Naive thymus-derived CD8-positive, alpha-beta T cell (primary cell): ENCODE measurements at places on chromosomes 6 and 20. TPM values are rescaled to one million over a fixed set of nuclear protein-coding genes. Genes with fewer than 3 reads are reported as not detected.

The PRDM13 gene
- polyA plus RNA-seq: not detected

DNA sequence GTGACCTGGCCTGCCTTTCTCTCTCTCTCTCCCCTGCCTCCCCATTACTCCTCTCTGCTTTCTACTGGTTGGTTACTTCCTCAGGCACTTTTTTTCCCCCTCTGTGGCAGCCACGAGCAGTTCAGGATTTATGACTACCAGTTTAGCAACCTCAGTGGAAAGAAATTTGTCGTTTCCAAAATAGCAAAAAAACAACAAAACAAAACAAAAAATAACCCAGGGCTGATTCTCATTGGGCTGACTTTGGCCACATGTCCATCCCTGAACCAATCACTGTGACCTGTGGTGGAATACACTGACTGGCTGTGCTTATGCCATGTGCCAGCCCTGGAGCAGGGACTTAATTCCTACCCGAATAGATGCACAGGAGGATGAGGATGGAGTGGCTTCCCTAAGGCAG, 137.4 kb downstream of the TFAP2C start:
- no peaks in the 10 kb centered on the region for H3K36me3 ChIP-seq
- no peaks in the 10 kb centered on the region for H3K27me3 ChIP-seq
- no peak overlapping the region for H3K4me3 ChIP-seq

GRCh38 chr20:1783245-1783644, 112.0 kb upstream of the SIRPA start:
- no peak for DNase-seq
- peaks cover 6% of the 10 kb centered on the region for H3K4me1 ChIP-seq
- H3K27ac ChIP-seq: no peak overlapping the region
- no peaks in the 10 kb centered on the region for H3K36me3 ChIP-seq
- peaks cover 52% of the 10 kb centered on the region for H3K27me3 ChIP-seq
- no peak overlapping the region for H3K4me3 ChIP-seq

DNA sequence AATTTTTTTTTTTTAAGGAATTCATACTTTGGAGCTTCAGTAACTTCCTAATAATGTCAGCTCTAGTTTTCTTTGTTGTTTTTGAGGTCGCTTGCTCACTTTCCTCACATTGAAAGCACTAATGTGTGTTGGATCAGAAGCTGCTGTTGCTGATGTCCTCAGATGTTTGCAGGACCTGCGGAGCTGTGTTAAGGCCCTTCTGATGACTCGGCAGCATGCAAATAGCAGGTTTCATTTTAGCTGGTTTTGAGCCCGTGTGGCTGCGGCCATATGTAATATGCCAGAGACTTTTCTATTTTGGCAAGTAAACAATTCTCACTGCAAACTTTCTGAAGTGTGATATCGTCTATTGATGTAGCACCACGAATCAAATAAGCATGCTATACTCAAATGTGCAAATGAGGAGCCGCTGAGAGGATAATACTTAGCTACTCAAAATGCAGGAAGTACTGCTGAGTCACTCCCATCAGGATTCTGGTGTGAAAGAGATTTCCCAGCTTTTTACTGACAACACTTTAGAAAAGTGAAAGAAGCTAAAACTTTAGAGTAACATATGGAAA, 187.8 kb downstream of the SASH1 start:
- no peak for DNase-seq
- peaks cover 2% of the 10 kb centered on the region for H3K4me1 ChIP-seq
- no peak overlapping the region for H3K4me3 ChIP-seq
- H3K27ac ChIP-seq: no peak overlapping the region
- H3K36me3 ChIP-seq: no peaks in the 10 kb centered on the region
- H3K27me3 ChIP-seq: no peaks in the 10 kb centered on the region

DNA sequence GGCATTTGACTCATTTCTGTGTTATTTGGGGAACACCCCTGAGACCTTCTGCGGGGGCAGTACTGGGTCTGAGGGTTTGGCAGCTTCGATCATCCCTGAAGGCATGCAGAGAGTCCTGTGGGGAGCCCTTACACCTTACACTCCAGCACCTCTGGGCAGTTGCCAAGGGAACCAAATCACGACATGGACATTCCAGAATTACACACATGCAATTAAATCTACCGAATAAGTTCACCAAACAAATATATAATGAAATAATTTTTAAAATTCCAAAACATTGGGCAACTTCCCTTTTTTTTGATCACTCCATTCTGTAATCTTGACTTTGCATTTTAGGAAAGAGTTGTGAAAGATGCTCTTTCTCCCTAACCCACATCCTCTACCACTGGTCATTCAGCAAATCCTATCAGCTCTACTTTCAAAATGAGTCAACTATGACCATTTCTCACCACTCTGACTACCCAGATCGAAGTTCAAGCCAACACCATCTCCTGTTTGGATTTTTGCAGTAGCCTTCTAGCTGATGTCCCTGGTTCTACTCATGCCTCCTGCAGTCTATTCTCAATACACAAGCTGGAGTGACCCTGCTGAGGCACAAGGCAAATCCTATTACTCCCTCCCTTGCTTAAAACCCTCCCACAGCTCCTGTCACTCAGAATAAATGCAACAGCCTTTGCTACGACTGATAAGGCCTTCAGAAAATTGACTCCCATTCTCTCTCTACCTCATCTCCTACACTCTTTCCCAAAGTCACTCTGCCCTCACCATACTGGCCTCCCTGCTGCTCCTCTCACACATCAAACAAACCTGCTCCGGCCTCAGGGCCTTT, 533.3 kb downstream of the HACE1 start:
- no peaks in the 10 kb centered on the region for H3K4me1 ChIP-seq
- H3K36me3 ChIP-seq: no peaks in the 10 kb centered on the region
- no peak overlapping the region for H3K27ac ChIP-seq
- no peak overlapping the region for H3K4me3 ChIP-seq

The RBBP8NL gene
- not detected for polyA plus RNA-seq

GRCh38 chr6:103522045-103522444, 1337.7 kb downstream of the HACE1 start:
- no peak overlapping the region for H3K27ac ChIP-seq
- no peak overlapping the region for H3K4me3 ChIP-seq
- DNase-seq: no peak
- no peaks in the 10 kb centered on the region for H3K36me3 ChIP-seq

DNA sequence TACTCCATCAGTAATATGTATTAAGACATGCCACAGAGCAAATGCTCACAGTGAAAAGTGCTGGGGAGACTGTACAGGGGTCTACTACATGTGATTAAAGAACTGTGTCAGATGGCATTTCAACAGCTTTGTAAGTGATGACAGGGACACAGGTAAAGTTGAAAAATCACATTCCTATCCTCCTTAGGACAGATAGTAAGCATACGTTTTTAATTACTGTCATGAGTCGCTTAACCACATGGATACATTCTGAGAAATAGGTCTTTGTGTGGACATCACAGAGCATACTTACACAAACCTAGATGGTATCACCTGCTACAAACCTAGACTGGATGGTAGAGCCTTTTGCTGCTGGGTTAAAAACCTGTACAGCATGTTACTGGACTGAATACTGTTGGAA, 645.8 kb upstream of the AGPAT4 start:
- no peaks in the 10 kb centered on the region for H3K36me3 ChIP-seq
- H3K4me3 ChIP-seq: no peak overlapping the region
- H3K27ac ChIP-seq: no peak overlapping the region
- DNase-seq: no peak
- H3K4me1 ChIP-seq: no peaks in the 10 kb centered on the region

DNA sequence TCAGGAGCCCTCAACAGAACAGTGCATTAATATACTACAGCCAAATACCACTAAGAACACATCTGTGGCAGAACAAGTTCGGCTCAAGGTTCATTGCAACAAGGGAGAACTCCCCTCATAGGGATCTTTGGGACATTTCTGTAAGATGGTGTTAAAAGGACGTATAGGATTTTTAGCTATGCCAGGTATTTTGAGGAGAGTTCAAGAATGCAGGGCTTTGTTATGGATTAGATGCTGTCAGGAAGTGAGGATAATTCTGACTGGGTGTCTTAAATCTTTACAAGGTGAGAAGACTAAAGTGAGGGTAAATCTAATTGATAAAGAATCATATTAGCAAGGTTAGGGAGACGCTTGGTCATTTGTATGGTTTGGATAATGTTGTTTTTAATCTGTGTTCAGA, 83.7 kb upstream of the AHI1 start:
- DNase-seq: no peak
- H3K4me1 ChIP-seq: no peaks in the 10 kb centered on the region
- no peak overlapping the region for H3K27ac ChIP-seq
- no peaks in the 10 kb centered on the region for H3K36me3 ChIP-seq

GRCh38 chr20:10637563-10637962, 36.2 kb downstream of the JAG1 start:
- H3K4me1 ChIP-seq: peaks cover 21% of the 10 kb centered on the region
- H3K27ac ChIP-seq: no peak overlapping the region
- no peak for DNase-seq

GRCh38 chr20:18377896-18378481, 88.8 kb downstream of the DZANK1 start:
- H3K27me3 ChIP-seq: no peaks in the 10 kb centered on the region
- H3K36me3 ChIP-seq: no peaks in the 10 kb centered on the region
- no peak overlapping the region for H3K4me3 ChIP-seq
- no peak for DNase-seq

The TMC2 gene
- polyA plus RNA-seq: not detected

GRCh38 chr6:157769776-157770426, 53.1 kb upstream of the SNX9 start:
- H3K36me3 ChIP-seq: no peaks in the 10 kb centered on the region
- peak overlapping the region; percentile 91 for H3K27ac ChIP-seq
- no peak overlapping the region for H3K4me3 ChIP-seq
- peaks cover 2% of the 10 kb centered on the region for H3K27me3 ChIP-seq
- peaks cover 60% of the 10 kb centered on the region for H3K4me1 ChIP-seq

GRCh38 chr6:143742070-143742954, 64.5 kb downstream of the PHACTR2 start:
- peaks cover 4% of the 10 kb centered on the region for H3K4me1 ChIP-seq
- H3K36me3 ChIP-seq: peaks cover 2% of the 10 kb centered on the region
- H3K4me3 ChIP-seq: no peak overlapping the region
- H3K27ac ChIP-seq: no peak overlapping the region
- no peak for DNase-seq
- H3K27me3 ChIP-seq: no peaks in the 10 kb centered on the region

DNA sequence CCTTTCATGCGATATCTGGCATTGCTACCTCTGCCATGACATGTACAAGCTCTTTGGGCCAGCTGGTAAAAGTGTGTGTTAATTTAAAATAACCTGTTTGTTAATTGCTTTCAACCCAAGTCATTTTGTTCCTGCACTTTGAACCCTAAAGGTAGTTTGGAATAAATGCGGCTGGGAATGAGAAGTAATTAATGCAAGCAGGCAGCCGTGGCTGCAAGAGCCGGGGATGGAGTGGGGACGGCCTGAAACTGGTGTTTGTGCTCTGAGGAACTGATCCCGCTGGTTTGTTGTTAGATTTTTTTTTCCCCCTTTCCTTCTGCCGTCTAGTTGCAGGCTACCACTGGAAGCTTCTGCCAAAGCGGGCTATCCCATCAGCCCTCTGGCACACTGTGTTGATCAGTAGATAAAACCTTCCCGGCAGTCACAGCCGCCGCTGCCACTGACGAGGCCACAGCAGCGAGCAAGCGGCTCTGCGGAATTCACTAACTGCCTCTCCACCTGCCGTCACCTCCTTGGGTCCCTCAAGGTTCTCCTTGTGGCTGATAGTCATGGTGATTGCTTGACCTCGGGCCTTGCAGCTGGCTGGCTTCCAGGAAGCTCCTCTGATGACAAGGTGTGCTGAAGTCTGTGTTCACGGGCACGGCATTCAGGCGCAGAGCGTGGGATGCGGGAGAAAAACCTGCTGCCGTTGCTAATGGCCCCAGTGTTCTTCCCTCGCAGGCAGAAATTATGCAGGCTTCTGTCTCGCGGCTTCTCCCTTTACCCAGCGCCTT, 315.9 kb downstream of the TFAP2A start:
- H3K4me1 ChIP-seq: no peaks in the 10 kb centered on the region
- no peaks in the 10 kb centered on the region for H3K36me3 ChIP-seq
- no peak for DNase-seq

The TRDN gene
- polyA plus RNA-seq: not detected

- DNase-seq: no peak
- H3K36me3 ChIP-seq: no peaks in the 10 kb centered on the region
- peaks cover 44% of the 10 kb centered on the region for H3K27me3 ChIP-seq
- peak overlapping the region; percentile 63 for H3K4me3 ChIP-seq
- no peak overlapping the region for H3K27ac ChIP-seq
Observed at GRCh38 chr6:124963831-124964763, 1.9 kb downstream of the RNF217 start.

- no peak overlapping the region for H3K27ac ChIP-seq
- no peak overlapping the region for H3K4me3 ChIP-seq
- peaks cover 9% of the 10 kb centered on the region for H3K4me1 ChIP-seq
- no peak for DNase-seq
- peaks cover 2% of the 10 kb centered on the region for H3K36me3 ChIP-seq
- H3K27me3 ChIP-seq: peaks cover 32% of the 10 kb centered on the region
Observed at GRCh38 chr20:47780720-47781389, 4.4 kb downstream of the SULF2 start.

GRCh38 chr6:31476515-31477139, 21.3 kb upstream of the MICB start:
- H3K27ac ChIP-seq: peak overlapping the region; percentile 65
- H3K4me1 ChIP-seq: peaks cover 23% of the 10 kb centered on the region
- DNase-seq: no peak
- no peaks in the 10 kb centered on the region for H3K27me3 ChIP-seq
- peaks cover 5% of the 10 kb centered on the region for H3K36me3 ChIP-seq

The DZANK1 gene
- polyA plus RNA-seq: 1.3 TPM

The FOXF2 gene
- not detected for polyA plus RNA-seq

DNA sequence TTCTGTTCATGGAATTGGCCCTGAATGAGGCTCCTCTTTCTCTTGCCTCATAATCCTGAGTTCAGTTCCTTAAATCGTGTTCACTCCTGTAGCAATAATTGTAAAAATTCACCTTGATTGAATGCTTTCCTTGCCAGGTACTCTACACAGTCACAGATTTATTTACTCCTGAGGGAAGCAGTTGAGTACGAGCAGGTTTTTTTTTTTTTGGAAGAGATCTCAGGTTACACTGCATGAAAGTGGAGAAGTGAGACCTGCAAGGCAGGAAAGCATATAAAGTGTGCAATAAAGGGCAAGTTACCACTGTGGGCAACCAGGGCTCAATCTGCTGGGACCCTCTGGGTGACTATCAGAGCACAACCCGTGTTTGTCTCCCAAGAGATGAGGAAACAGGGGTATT, 93.0 kb upstream of the DOK5 start:
- peaks cover 51% of the 10 kb centered on the region for H3K27me3 ChIP-seq
- no peaks in the 10 kb centered on the region for H3K36me3 ChIP-seq
- DNase-seq: no peak
- H3K4me3 ChIP-seq: no peak overlapping the region
- H3K27ac ChIP-seq: no peak overlapping the region

DNA sequence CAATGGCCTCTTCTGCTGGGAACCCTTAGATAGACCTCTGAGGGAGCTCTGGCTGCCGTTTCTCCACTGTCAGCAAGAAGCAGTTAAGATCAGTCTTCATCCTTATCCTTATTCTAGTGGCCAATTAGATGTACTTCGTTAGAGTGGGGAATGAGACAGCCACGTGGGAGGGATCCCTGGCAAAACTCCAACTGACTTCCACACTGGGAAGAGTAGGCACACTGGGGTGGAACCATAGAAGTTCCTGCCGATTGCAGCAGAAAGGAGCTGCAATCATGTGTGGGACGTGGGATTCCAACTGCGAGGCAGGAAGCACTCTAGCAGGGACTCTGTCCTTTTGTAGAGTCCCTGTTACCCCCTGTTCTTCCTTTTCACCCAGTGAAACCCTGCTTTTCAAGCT, 226.3 kb upstream of the RGS17 start:
- H3K36me3 ChIP-seq: no peaks in the 10 kb centered on the region
- no peaks in the 10 kb centered on the region for H3K4me1 ChIP-seq
- H3K27me3 ChIP-seq: no peaks in the 10 kb centered on the region
- no peak overlapping the region for H3K27ac ChIP-seq
- no peak overlapping the region for H3K4me3 ChIP-seq
- DNase-seq: no peak

The NOL4L gene
- 14.2 TPM for polyA plus RNA-seq

The COL12A1 gene
- not detected for polyA plus RNA-seq
